CD4-positive, alpha-beta T cell treated with Interleukin-6 at 100 ng/mL for 8 hours (primary cell): ENCODE measurements at places on chromosomes 11 and 22.
A peak's percentile ranks its signal among the peaks of the same experiment; 100 is the strongest.

- peak; percentile 17 for DNase-seq
These were observed 107.8 kb downstream of the FAR1 start for GRCh38 chr11:13776134-13776815.

- no peak for DNase-seq
These were observed 3.0 kb downstream of the TRIM29 start for GRCh38 chr11:120134931-120135228.

DNA sequence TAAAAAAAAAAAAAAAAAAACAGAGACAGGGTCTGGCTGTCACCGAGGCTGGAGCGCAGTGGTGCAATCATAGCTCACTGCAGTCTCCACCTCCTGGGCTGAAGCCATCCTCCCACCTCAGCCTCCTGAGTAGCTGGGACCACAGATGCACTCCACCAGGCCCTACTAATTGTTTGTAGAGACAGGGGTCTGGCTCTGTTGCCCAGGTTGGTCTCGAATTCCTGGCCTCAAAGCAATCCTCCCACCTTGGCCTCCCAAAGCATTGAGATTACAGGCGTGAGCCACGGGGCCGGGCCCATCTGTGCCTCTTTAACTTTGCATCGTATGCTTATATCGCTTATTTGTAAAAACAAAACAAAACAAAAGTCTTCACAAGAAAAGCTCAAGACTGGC is 3.1 kb downstream of the CPT1A start:
- DNase-seq = no peak

DNA sequence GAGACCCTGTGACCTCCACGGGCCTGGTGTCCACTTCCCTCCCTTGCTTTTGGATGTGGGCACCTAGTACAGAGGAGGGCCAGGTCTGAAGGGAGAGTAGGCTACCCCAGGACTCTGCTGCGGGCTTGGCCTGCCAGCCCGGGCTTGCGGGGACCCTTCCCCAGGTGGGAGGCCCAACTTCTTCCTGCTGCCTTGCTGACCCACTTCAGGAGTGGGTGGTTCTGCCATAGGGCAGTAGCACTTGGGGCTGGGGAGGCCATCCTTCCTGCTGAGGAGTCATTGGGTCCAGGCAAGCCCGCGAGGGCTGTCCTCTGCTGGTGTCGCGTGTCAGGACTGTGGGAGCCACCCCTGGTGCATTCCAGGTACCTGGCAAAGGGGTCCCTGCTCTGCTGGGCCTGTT is 1250.0 kb downstream of the BRD1 start:
- DNase-seq = no peak

DNA sequence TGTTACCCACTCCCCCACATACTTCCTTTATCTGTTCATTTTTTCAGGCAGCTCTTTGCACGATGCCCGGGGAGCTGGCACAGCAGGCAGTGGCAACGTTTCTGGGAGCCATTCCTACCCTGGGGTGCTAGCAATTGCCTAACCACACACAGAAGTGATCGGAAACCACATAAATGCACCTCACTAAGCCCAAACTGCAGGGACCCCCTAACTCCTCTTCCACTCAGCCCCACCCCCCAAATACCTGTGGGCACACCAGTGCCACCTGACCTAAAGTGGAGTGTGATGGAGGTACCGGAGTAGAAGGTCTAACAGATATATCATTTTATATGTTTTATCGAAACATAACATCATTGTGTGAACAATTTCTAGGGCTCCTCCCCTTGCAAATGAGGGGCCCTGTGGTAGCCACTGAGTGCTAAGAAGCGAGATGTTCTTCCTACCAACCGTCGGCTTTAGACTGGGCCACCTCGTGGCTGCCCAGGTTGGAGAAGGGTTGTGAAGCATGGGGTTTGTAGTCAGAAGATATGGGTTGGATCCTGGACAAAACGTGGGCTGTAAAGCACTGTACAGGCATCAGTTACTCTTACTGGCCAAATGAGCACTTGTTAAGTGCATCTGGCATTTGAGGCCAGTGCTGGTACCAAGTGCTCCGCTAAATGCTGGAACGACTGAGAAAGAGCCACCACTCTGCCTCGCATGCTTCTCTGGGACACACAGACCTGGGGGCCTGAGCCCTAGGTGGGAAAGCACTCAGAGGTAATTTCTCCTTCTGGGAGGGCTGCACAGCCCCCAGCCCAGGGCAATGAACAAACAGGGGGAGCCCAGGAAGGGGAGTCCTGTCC is 2.8 kb downstream of the MRGPRD start:
- no peak for DNase-seq

DNA sequence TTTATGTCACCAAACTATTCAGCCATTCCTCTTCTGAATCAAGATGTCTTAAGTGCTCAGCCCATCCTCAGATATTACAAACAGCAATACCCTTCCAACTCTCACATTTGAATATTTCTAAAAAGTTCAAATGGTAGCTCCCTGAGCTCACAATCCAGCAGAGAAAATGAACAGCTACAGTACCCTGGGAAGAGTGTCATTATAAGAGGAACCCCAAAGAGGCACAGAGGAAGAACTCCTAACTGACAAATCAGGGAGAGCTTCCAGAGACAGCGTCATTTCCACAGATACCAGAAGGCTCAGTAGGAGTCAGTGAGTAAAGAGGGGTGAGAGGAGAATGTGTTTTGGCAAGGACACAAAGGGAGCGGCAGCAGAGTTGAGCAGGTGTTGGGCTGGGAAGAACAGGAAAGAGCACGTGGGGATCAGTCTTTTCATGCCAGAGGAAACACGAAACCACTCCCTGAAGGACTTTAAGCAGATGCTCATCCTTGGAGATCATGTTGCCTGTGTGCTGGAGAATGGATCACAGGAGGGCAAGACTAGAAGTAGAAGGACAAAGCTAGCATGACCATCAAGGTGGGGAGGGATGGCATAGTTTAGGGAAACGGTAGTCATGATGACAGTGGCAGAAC is 4.3 kb downstream of the CLTCL1 start:
- no peak for DNase-seq

DNA sequence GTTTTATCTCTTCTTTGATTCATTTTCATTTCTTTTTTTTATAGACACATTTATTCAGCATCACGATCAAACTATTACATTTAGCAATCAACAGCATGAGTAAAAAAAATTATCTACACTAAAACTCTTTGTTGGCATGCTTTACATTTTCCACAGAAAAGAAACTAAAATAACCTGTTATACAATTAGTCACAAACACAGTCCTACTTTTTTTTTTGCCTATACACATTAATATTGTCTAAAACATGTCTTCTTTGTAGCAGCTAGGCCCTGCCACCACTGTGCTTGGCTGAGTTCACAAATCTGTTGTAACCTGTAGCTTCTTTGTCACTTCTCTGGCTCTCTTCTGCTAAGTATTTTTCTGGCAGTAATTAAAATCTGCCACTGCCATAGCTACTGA is 117.0 kb downstream of the STIM1 start:
- DNase-seq = no peak

DNA sequence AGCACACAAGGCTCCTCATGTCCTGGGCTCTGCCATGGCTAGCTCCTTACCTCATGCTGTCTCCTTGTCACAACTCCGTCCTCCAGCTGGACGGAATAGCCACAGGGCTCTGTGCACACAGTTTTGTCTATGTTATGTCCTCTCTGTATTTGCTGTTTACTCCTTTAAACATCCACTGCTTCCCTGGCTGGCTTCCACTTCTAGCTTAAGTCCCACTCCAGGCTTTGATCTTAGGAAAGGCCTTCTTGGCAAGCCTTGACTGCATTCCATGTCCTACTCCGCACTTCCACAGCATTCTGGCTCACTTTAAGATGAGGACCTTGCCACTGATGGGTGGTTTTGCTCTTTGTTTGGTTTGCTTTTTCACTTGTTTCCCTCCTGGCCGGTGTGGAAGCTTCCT is 22.9 kb upstream of the ROBO3 start:
- no peak for DNase-seq

DNA sequence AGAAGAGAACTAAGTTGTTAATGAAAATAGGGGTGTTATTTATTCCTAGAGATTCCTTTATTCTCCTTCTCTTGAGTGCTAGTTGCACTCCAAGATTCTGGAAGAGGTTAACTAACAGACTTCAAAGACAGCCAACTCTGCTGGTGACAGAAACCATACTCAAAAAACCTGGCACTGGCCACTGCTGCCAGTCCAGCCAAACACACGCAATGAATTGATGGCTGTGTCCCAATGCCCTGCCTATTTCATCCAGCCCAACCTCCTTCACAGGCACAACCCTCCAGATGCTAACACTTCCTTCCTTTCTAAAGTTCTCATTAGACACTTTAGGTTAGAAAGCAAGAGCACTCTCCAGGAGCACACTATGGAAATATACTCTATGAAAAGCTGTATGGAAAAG is 150.8 kb upstream of the C11orf58 start:
- DNase-seq = no peak

GRCh38 chr11:59676205-59676604 is 7.4 kb upstream of the PATL1 start:
- DNase-seq = no peak
